ENCODE measurements at places on chromosomes 3 and 15. TPM values are rescaled to one million over a fixed set of nuclear protein-coding genes. Genes with fewer than 3 reads are reported as not detected.

- peak; percentile 53 for DNase-seq
Measured at GRCh38 chr15:74799856-74800558, 12.6 kb upstream of the LMAN1L start.

The CKMT1A gene
- total RNA-seq = not detected

The CSPG4 gene
- total RNA-seq = 85.0 TPM

DNA sequence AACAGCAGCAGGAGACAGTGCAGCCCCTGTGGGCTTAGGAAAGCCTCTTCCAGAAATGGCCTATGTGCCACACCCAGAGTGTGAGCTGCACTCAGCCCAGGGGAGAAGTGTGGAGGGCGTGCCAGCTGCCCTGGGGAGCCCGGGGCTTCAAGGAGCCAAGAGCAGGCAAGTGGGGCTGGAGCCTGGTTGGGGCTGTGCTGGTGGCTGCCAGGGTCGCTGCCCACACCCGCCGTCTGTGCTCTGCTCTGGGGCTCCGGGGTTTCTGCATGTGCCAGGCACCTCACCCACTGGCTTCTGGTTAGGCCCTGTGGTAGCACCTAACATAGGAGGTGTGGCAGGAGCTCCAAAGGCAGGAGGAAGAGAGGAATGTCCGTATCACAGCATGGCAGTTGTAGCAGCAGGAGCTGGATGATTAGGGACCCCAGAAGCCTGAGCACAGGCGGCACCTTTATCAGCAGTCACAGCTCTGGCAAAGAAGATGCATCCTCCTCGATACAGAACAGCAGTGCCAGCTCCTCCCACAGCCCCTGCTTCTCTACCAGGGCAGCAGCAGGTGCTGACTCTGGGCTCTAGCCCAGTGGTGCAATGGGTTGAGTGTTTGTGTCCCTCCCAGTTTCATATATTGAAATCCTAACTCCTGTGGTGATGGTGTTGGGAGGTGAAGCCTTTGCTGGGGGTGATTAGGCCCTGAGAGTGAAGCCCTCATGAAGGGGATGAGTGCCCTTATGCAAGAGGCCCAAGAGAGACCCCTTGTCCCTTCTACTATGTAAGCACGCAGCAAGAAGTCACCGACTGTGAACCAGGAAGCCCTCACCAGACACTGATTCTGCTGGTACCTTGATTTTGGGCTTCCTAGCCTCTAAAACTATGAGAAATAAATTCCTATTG lies 70.0 kb upstream of the KLF13 start:
- no peak for DNase-seq

The TRIM69 gene
- 9.8 TPM for total RNA-seq
